CD4-positive, alpha-beta T cell treated with Interleukin-2 at 100 ng/mL for 4 hours (primary cell): ENCODE measurements at places on chromosomes 5 and 9.

- no peak for DNase-seq
Observed at GRCh38 chr9:109799141-109799540, 19.1 kb downstream of the PALM2AKAP2 start.

DNA sequence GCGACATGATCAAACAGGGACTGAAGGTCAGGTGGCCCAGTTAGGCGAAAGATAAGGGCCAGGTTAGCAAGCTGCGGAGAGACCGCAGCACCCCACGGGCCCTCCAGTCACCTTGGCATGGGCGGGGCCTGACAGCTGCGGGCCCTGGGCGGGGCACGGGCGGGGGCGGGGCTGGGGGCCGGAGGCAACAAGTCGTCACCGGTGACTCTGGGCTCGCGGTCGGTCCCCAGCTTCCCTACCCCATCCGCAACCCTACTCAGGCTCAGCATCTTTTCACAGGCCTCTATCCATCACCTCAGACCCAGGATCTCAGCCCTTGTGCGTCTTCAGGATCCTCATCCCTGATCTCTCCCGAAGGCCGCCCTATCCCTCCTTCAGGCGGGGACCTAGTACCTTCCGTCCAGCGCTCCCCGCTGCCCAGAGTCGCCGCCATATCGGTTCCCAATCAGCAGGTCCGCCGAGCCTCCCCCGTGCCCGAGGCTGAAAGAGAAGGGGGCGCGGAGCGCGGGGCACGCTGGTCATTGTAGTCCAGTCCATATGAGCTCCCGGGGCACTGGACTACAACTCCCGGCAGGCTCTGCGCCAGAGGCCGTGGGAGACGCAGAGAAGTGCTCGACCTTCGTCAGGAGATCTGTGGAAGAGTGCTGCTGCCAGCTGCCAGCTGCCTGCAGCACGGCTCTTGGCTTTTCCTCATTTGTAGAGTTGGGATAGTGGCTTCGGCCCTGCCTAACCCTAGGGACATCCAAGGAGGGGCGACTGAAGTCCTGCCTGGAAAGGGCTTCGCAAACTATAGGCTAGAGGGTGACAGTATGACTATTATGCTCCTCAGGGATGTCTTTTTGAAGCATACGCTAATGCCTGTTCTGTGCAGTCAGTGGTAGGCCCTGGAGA is at the start of gene DNAJC18:
TSS of gene DNAJC18 (minus strand) at position 513 of the 891 bp plus-strand sequence. CDS start at position 433, 80 bp downstream.
- peak; percentile 88 for DNase-seq

GRCh38 chr9:2053883-2054845 is 39.0 kb downstream of the SMARCA2 start:
- peak; percentile 79 for DNase-seq

GRCh38 chr5:179161901-179162300 is 101.7 kb downstream of the ZNF354C start:
- no peak for DNase-seq

DNA sequence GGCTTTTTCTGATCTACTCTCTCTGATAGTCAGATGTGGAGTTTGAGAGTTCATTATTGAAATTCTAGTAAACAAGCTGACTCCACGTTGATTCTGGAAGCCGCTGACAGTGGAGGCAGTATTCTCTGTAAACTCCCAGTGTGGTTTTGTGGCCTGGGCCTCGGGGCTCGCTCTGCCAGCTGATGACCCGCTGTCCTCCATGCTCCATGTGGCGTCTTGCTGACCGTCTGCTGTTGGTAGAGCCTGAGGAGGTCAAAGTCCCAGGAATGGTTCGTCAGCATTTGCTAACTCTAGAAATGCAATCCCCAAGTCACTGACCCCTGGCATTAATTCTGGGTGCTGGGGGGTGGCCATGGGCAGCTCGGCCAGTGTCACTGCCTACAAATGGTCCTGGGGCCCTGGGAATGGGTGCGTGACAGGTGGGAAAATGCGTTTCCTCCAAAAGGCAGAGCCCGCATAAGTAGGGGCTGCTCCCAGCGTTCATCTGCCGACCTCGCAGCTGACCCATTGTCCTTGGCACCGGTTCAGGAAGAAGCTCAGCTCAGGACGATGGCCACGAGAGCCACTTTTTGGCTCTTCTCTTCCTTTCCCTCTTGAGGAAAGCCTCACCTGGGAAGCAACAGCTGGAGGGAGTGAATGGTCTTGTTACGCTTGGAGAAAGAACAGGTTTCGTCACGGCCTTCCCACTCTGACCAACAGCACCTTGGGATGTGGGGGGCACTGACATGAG is 55.1 kb downstream of the MRPL36 start:
- DNase-seq, result no peak

- no peak for DNase-seq
Observed at GRCh38 chr5:89401659-89402058, 518.7 kb upstream of the MEF2C start.

DNA sequence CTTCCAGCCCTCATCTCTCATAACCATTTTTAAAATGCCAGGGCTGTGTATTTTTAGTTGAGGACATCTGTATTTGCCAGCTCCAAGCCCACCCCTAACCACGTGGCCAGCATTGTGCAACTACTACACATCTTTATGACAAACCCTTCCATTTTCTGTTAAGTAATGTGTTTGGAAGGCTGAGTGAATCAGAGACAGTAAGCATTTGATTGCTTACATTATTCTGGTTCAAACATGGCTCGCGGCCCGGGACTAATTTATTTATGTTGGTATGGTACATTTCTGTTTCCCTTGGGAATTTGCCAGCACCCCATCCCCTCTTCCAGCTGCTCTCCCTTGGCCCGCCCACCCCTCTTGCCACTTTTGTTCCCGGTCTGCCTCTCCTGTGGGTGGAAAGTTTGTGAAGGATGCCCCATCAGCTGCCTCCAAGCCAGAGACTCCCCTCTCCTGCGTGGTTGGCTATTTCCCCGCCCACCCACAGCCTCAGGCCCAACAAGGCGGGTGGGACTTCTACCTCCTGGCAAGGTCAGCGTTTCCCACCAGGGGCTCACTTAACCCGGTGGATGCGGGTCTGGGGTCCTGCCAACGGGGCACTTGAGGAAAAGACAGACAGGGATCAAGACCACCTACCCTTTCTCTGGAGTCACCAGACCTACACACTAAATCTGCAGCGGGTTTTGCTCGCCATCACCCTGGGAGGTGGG is 162.2 kb downstream of the HSD17B3 start:
- no peak for DNase-seq

DNA sequence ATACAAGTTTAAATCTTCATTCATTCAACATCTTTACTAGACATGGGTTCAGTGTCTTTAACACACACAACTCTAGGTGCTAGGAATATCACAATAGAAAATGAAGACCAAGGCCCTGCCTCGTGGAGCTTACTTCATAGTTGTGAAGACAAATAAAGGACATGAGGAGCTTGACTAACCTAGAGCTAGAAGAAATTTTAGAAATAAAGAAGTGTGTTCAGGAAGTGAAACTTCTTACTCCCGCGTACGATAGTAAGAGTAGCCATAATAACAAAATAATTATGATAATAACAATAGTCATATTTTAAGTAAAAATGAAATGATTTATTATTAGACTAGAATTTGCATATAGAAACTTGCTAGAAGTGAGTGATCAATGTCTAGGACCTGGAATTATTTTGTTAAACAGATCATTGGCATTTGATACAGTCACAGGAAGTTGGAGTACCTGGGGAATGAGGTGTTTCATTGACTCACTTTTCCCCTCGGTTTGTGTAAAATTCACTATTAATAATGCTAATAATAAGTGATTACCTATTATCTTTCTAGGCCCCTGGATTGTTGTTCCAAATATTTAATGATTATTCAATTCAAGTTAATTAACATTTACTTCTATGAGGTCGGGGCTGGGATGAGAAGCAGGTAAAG is 331.3 kb downstream of the NSG2 start:
- DNase-seq, result no peak

DNA sequence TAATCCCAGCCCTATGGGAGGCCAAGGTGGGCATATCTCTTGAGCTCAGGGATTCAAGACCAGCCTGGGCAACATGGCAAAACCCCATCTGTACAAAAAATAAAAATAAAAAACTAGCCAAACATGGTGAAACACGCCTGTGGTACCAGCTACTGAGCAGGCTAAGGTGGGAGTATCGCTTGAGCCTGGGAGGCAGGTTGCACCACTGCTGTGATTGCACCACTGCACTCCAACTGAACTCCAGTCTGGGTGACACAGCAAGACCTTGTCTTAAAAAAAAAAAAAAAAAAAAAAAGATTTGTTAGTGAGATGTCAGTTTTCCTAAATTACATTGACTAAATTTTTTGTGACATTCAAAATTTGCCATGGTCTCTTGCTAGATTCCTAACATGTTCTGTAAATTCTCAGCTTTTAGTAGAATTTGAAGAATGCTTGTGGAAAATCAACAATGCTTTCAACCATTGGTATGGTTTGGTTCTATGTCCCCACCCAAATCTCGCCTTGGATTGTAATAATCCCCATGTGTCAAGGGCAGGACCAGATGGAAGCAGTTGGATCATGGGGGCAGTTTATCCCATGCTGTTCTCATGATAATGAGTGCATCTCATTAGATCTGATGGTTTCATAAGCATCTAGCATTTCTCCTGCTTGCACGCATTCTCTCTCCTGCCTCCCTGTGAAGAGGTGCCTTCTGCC is 236.1 kb downstream of the ARRDC3 start:
- no peak for DNase-seq

- DNase-seq, result no peak
Observed at GRCh38 chr5:32197032-32197431, 22.9 kb upstream of the GOLPH3 start.

DNA sequence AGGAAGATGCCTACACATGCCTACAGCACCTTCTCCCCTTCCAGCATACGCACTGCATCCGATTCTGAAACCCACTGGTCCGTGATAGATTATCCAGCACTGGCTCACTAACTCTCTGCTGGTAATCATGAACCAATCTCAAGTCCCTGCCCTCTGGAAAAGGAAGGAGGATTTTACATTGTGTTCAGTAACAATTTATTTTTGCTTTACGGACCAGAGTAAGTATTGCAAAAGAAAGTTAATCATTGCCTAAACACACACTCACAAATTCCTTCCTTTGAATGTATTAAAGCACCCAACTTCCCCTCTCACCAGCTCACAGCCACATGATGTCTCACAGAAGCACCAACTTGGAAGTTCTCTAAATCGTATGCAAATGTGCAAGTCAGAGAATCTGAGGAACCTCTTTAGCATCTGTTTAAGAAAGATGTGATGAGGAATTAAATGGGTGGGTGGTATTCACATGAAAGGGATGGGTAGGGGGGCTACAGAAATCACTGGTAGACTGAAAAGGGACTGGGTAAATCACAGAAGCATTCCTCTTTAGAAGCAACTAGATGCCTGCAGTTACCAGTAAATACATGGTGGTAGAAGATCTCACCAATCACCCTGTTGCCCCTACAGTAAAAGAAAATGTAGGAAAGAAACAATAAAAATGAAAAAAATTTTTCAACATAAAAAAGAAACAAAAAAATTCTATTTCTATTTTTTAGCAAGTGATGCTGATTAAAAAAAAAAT is 8.4 kb downstream of the GNAQ start:
- no peak for DNase-seq

- no peak for DNase-seq
Observed at GRCh38 chr9:28287455-28287854, 714.2 kb upstream of the C9orf72 start.

DNA sequence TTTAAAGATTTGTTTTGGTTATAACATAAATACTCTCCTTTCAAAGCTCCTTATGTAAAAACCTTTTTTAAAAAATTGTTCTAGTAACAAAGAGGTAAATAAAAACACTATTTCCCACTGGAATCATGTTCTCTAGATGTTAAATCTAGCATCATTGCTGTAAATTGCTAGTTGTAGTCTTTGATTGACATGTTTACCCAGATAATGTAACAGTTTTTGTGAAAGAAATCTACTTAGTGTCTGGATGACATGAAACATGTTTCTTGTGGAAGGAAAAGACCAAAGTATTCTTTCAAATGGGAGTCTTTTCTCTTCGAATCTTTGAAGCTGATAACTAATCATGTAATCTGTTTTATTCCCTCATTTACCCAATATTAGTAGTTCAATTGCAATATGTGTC is 1565.9 kb upstream of the WWC1 start:
- no peak for DNase-seq

DNA sequence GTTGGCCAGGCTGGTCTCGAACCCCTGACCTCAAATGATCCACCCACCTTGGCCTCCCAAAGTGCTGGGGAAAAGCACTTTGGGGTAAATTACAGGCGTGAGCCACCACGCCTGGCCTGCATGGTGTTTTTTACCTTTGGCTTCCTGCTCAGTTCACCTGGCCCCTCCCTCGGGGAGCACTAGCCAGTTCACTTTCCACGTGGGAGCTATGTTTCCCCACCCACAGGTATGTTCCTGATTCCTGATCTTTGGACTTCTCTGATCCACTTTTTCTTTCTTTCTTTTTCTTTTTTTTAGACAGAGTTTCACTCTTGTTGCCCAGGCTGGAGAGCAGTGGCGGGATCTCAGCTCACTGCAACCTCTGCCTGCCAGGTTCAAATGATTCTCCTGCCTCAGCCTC is 15.8 kb downstream of the DAB2IP start:
- no peak for DNase-seq

- DNase-seq, result no peak
Observed at GRCh38 chr5:139985290-139985689, 57.8 kb downstream of the NRG2 start.

DNA sequence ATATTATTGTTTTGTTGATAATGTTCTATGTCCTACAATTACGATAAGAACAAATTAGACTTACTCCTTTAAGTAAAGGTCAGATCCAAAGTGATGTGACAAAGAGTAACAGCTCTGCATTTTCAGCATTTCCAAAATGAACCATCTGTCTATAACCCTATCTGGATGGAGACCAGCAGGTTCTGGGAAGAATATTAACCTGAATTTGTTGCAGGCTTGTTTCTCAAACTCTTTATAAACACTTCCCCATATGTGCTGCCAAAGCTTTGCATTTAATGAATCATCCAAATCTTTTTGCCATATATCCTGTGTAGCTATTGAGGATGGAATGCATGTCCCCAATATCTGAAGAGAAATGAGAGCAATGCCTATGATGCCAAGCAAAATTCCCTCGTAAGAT is 198.9 kb upstream of the SLC27A6 start:
- no peak for DNase-seq
